Endothelial cell of umbilical vein (primary cell): ENCODE measurements at places on chromosomes 1 and 21. TPM values are rescaled to one million over a fixed set of nuclear protein-coding genes. Genes with fewer than 3 reads are reported as not detected.

The GJA9 gene
- not detected in 2 replicates for polyA plus RNA-seq

The KRTAP21-2 gene
- not detected in 2 replicates for polyA plus RNA-seq

The DNAJC8 gene
- 71.0 and 73.3 TPM in 2 replicates for polyA plus RNA-seq

The C1orf141 gene
- polyA plus RNA-seq, result not detected in 2 replicates

The LCE3D gene
- polyA plus RNA-seq, result not detected in 2 replicates

The KIRREL1 gene
- polyA plus RNA-seq, result 30.7 and 35.6 TPM in 2 replicates

The OVAAL gene
- 0.04 TPM in 1 of 2 replicates, not detected in the other for polyA plus RNA-seq

The CA6 gene
- not detected in 2 replicates for polyA plus RNA-seq

The TUFT1 gene
- polyA plus RNA-seq, result 4.3 and 5.1 TPM in 2 replicates

The CORT gene
- 0.11 TPM in 1 of 2 replicates, not detected in the other for polyA plus RNA-seq

The ELF3 gene
- 0.07 and 0.14 TPM in 2 replicates for polyA plus RNA-seq

The ARID4B gene
- polyA plus RNA-seq, result 4.0 and 6.7 TPM in 2 replicates

The FCGR2B gene
- polyA plus RNA-seq, result not detected in 2 replicates

The FYB2 gene
- polyA plus RNA-seq, result not detected in 2 replicates

The KRTAP19-3 gene
- not detected in 2 replicates for polyA plus RNA-seq

The LAD1 gene
- polyA plus RNA-seq, result not detected in 2 replicates

The S100PBP gene
- 15.4 and 16.4 TPM in 2 replicates for polyA plus RNA-seq

The NPR1 gene
- 13.3 and 13.8 TPM in 2 replicates for polyA plus RNA-seq

The FAAH gene
- polyA plus RNA-seq, result 0.47 and 0.76 TPM in 2 replicates

The TMEM52 gene
- polyA plus RNA-seq, result 1.7 and 2.0 TPM in 2 replicates

The CRYAA gene
- not detected in 2 replicates for polyA plus RNA-seq

The NIT1 gene
- polyA plus RNA-seq, result 26.5 and 28.2 TPM in 2 replicates
